Activated CD8-positive, alpha-beta T cell treated with anti-CD3 and anti-CD28 coated beads for 36 hours (primary cell): ENCODE measurements at places on chromosomes 7 and 10. TPM values are rescaled to one million over a fixed set of nuclear protein-coding genes. Genes with fewer than 3 reads are reported as not detected.

DNA sequence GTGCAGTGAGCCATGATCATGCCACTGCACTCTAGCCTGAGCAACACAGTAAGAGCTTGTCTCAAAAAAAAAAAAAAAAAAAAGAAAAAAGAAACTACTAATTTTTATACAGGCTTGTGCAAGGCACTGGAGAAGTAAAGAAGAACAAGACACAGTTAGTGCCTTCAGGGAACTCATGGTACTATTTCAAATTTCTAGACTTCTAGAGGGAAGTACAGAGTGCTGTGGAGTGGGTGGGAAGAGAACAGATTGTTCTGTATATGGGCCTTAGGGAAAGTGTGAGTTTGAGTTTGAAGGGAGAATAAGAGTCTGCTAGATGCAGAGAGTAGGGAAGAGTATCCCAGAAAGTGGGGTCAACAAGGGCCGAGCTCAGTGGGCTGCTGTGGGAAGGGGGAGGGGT lies 234.8 kb downstream of the PHTF2 start:
- no peak for DNase-seq

Gene ZNF518A
- 15.2 TPM for total RNA-seq

Gene C7orf33
- not detected for total RNA-seq

GRCh38 chr10:95260397-95260881 lies 30.4 kb downstream of the PDLIM1 start:
- no peak for DNase-seq

GRCh38 chr7:32154797-32155196 lies 84.6 kb upstream of the PDE1C start:
- no peak for DNase-seq

DNA sequence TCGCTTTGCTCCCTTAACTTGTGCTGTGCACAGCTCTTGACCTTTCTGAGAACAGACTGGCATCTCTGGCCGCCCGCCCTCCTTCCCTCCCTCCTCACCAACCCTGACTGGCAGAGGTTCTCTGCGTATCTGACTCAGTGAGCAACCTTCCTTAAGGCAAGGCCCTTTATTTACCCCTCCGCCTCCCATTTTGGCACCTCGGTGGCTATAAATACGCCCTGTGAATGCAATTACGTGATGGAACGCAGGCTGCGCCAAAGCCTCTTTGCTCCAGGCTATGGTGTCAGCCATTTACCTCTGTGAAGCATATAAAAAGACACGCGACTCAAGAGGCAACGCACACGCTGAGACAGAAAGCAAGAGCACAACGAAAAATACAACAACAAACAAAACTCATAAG lies 764.3 kb downstream of the SUGCT start:
- DNase-seq, result no peak

DNA sequence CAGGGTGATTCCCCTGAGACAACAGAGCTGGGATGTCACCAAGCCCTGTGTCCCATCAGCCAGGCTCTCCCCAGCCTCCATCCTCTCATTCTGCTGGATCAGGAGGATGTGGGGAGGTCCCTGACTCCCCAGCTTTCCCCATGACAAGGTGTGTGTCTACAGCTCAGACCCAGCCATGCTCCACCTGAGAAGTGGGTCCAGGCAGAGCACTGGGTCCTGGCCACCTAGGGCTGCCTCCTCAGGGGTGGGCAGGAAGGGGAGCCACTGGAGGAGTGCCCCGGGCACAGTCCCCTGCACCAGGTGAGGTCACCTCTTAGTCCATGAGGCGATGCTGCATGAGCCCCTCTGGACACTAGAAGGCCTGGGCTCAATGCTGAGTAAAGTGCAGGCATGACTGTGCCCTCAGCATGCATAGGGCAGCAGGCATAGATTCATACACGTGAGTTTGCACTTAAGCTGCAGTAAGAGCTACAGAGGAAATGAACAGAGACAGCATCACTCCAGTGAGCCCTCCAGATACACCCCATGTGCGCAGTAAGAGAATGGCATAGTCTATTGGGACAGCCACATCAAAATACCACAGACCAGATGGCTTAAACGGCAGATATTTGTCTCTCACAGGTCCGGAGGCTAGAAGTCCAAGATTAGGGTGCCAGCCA lies 48.3 kb downstream of the ALOX5 start:
- no peak for DNase-seq

GRCh38 chr10:116774728-116775151 lies 32.4 kb upstream of the HSPA12A start:
- no peak for DNase-seq

GRCh38 chr7:138952791-138953190 lies 28.4 kb downstream of the KIAA1549 start:
- no peak for DNase-seq

- DNase-seq, result no peak
Observed at GRCh38 chr10:7585228-7585627, 81.5 kb downstream of the ITIH5 start.

Gene HMX2
- total RNA-seq, result 0.43 TPM

- DNase-seq, result no peak
Observed at GRCh38 chr7:142961973-142962926, at the start of gene KEL. Gene KEL, minus strand, starts transcription at chr7:142962363. Its CDS starts 157 bp downstream, at chr7:142962206.

Gene ENTPD1
- total RNA-seq, result 4.4 TPM

Gene LLCFC1
- total RNA-seq, result not detected

DNA sequence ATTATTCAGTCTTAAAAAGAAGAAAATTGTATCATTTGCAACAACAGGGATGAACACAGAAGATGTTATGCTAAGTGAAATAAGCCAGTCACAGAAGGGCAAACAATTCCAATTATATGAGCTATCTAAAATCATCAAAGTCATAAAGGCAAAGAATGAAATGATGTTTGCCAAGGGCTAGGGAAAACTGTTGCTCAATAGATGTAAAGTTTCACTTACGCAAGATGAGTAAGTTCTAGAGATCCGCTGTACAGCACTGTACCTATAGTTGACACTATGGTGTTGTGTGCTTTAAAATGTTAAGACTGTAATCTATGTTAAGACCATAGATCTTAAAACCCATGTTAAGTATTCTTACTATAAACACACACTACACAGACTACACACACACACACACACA lies 904.6 kb upstream of the LRRN3 start:
- no peak for DNase-seq

DNA sequence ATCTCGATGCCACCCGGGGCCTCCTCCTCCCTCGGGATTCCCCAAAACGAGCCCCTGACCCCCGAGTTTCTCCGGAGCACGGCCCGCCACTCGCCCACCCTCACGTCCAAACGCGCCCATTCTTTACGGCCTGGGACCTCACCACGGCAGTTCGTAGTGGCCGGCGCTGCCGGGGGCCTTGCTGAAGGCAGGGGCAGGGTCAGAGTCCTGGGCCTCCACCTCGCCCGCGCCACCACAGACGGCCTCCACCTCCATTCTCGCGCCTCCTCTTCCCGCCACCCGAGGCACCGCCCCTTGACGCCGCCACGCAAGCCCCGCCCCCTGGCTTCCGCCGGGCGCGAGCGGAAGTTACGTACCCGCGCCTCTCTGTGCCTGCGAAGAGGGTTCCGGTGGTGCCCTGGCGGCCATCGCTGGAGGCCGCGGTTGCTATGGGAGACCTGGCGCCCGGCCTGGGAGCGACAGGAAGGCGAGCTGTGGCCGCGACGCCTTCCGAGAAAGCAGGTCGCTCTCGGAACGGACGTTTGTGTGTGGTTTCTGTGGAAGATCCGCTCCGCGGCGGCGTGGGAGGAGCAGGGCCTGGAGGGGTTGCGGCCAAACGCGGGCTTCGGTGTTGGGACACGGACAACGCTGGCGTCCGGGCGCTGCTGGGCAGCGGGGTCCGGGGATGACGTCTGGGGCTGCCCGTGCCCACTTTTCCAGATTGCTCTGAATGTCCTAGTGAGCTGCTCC lies at the start of gene RFC2:
RFC2 (minus strand) TSS at position 271 of the 729 bp plus-strand sequence; CDS start at position 255, 16 bp downstream.
- DNase-seq, result peak; percentile 96

GRCh38 chr7:116736927-116737715 lies 65.1 kb downstream of the MET start:
- DNase-seq, result no peak

Gene CALML3
- not detected for total RNA-seq

DNA sequence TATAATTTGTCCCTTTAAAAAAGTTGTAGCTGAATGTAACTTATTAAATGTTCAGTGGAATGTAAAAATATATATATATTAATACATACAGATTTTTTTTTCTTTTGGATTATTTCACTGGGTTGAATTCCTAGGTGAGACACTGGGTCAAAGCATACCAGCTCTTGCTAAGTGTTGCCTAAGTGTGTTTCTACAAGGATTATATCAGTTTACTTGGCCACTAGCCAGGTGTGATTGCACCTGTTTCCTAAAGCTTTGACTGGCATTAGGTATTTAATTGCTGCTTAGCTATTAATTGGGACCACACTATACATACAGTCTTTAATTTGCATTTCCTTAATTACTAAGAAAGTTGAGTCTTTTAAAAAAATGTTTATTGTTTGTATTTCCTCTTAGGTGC lies 5.5 kb upstream of the ELOVL3 start:
- no peak for DNase-seq

DNA sequence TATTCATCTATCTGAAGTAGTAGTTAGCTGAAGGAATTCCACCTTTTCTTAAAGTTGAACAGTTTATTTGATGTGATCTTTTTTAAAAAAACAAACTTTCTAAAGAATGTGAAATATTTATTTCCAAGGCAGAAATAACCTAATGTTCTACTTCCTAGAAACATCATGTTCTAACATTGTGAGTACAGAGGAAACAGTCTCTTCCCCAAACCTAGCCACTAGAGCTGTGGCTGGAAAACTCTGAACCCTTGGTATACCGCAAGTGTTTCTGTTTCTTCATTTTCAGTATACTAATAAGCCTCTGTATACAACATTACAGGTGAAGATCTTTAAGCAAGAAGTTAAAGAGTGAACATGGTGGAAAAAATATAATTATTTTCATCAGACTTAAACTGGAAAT lies 35.1 kb downstream of the NOC3L start:
- no peak for DNase-seq

DNA sequence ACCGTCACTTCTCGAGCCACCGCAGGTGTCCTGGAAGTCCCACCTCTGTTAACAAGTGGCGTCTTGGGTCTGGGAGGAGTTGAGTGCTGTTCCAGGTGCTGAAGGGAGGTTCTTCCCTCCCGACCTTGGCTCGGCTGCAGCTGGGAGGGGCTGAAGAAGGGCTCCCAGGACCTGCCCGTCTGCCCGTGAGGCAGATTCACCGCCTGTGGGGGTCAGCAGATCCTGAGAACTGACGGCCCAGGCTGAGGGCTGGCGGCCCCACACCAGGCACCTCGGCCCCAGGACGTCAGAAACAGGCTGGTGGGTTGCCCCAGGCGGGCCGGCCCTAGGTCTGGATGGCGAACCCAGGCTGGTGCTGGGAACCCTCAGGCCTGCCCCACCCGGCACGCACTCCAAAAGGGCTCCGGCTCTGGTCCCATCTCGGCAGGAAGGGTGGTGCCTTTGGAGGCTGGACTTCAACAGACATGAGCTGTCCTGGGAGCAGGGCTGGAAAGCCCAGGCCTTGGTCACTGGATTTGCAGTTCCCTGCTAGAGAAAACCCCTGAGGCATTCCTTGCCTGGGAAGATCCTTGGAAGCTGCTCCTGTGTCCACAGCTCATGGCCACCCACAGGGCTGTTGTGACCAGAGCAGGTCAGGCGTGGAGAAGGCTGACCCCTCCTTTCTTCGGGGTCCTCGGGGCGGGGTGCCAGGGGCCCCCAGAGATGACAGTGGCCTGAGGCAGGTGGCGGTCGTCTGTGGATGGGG lies 42.6 kb upstream of the CFAP46 start:
- DNase-seq, result no peak

Gene GPR146
- 8.5 TPM for total RNA-seq

DNA sequence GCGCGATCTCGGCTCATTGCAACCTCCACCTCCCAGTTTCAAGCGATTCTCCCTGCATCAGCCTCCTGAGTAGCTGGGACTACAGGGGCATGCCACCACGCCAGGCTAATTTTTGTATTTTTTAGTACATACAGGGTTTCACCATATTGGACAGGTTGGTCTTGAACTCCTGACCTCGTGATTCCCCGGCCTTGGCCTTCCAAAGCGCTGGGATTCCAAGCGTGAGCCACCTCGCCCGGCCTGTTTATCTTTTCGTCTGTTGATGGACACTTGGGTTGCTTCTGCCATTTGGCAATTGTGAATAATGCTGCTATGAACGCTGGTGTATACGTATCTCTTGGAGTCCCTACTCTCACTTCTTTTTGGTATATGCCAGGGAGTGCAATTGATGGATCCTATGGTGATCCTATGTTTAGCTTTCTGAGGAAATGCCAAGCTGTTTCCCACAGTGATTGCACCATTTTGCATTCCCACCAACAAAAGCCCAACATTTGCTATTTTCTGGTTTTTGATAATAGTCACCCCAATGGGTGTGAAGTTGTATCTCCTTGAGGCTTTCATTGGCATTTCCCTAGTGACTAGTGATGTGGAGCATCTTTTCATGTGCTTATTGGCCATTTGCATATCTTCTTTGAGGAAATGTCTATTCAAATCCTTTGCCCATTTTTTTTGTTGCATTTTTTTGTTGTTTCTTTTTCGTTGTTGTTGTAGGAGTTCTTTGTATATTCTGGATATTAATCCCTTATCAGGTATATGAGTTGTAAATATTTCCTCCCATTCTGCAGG lies 3.5 kb downstream of the ANTXRL start:
- no peak for DNase-seq

DNA sequence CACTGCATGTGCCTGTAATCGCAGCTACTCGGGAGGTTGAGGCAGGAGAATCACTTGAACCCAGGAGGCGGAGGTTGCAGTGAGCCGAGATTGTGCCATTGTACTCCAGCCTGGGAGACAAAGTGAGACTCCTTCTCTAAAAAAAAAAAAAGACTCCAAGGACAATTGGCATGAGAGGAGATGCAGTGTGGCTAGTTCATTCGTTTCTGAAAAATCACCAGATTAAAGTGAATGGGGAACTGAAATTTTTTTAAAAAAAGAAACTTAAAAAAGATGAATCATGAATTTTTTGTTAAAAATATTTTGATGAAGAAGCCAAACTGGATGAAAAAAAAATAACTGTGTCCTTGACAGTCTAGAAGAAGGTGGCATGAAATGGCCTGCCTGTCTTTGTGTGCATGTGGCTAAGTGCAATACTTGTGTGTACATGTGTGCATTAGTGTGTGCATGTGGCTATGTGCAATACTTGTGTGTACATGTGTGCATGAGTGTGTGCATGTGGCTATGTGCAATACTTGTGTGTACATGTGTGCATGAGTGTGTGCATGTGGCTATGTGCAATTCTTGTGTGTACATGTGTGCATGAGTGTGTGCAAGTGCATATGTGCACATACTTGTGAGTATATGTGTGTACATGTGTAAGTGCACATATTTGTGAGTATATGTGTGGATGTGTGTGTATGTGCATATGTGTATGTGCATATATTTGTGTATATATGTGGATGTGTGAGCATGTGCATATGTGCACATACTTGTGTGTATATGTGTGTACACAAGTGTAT lies 391.7 kb upstream of the KLF6 start:
- DNase-seq, result no peak

- no peak for DNase-seq
Observed at GRCh38 chr10:103540722-103541121, 47.2 kb downstream of the NEURL1 start.

Gene LIPM
- total RNA-seq, result not detected

GRCh38 chr10:122159141-122159970 lies 111.7 kb upstream of the BTBD16 start:
- DNase-seq, result no peak

Gene EPHB4
- total RNA-seq, result 5.8 TPM

- DNase-seq, result no peak
Observed at GRCh38 chr10:112308125-112308502, 24.9 kb downstream of the TECTB start.
